ENCODE measurements at places on chromosomes 1 and 21. TPM values are rescaled to one million over a fixed set of nuclear protein-coding genes. Genes with fewer than 3 reads are reported as not detected.

- DNase-seq = no peak
Observed at GRCh38 chr1:19758227-19758830, 41.4 kb downstream of the TMCO4 start.

DNA sequence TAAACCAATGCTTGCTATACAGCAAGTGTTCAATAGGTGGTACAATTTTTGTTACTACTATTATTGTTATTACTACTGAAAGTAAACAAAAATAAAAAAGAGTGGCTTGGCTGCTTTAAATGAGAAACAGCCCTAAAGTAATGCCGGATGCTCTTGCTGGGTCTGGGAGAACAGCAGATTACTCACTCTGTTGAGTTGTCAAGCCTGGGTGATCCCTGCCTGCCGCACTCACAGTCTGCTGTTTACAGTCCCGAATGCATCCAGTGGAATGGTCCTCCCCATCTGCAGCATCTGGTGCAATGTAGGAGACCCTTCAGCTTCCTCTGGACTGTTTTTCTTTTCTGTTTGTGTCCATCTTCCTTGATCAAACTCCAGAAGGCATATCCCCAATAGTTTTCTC lies 102.7 kb upstream of the IVNS1ABP start:
- no peak for DNase-seq

The FAM72B gene
- total RNA-seq = 1.4 TPM

The TRMT1L gene
- 7.6 TPM for total RNA-seq

The IGFN1 gene
- total RNA-seq = not detected

The OR2L13 gene
- total RNA-seq = not detected

The RNU5D-1 gene
- total RNA-seq = not detected

GRCh38 chr21:42453986-42454570 lies 41.9 kb downstream of the RSPH1 start:
- DNase-seq = no peak

GRCh38 chr1:118290046-118290445 lies 105.0 kb upstream of the SPAG17 start:
- DNase-seq = no peak

- no peak for DNase-seq
Observed at GRCh38 chr1:74822851-74823401, 90.0 kb downstream of the TYW3 start.

The GPR37L1 gene
- total RNA-seq = not detected

DNA sequence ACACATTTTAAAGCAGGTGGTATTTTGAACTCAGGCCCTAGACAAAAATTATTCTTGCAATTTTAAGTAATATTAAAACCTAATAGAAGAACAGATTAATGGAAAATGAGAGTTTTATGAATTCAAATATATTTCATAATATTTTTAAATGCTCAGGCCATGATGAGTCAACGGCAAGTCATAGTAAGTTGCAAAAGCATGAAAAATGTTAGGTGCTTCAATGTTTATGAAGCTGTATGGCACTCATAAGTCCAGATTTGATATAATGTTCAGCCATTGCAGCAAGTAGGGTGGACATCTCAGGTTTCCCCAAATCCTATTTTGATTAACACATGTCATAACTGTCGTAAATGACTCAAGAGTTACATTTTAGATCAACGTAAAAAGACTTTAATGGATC lies 112.6 kb downstream of the GRIK1 start:
- DNase-seq = no peak

DNA sequence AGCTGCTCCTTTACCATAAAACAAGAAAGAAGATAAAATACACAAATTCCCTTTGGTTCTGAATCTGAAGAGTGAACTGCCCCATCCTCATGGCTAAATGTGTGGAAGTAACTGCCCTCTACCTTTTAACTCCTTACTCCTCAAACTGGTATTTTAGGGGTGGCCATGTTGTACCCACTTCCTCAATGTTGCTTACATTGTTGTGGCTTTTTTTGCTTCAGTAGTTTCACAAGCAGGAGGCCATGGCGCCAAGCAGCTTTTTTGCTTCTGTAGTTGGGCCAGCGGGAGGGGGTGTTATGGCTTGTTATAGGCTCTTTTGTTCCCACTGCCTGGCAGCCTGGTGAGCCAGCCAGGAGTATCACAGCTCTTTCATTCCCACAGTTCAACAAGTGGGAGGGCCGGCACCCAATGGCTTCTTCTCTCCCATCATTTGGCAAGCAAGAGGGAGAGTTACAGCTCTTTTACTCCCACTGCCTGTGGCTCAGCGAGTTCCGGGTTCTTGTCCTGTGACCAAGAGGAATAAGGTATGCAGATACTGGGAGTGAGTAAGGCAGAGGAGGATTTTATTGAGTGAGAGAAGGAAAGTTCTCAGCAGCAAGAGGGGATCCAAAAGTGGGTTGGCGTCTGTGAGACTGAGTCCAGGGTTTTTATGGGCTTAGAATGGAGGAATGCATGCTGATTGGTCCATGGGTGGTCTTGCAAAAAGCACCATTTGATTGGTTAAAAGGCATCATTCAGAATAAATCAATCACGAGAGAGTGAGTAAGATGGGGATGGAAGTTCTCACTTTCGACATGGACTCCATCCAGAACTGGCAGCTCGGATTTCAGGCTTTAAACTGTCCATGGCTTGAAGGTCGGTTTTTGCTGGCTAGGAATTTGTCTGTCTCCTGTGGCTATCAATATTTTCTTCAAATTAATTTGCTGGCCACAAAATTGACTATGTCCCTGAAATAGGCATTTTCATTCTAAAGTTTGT lies 429.6 kb downstream of the HLX start:
- DNase-seq = no peak

The MAP1LC3C gene
- 12.0 TPM for total RNA-seq

DNA sequence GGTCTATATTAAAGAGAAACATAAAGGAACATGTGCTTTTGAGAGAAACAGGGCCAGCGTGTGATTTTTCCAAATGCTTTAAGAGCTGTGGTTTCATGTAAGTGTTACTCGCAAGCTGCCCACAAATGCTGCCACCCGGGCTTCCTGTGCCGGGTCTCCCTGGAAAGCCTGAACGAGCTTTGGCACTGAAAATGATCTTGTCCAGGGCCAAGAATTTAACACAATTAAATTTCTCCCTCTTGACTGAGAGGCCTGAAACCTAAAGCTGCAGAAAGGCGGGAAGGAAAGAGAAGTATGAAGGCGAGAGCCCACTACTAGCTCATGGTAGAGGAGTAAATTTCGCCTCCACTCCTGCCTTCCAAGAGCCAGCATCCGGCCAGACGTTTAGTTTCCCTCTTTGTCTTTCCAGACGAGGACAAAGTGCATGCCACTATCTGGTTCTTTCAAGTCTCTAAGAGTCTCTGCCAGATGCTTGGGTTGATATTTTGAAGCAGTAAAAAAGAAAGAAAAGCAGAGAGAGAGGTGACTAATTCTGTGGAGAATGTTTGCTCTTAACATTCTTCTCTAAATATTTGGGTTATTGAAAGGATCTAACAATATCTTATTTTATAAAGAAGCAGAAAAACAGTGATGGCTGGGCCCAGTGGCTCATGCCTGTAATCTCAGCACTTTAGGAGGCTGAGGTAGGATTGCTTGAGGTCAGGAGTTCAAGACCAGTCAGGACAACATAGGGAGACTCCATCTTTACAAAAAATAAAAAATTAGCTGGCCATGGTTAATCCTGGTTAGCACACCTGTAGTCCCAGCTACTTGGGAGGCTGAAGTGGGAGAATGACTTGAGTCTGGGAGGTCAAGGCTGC lies 100.0 kb upstream of the HNRNPU start:
- DNase-seq = no peak

The PLA2G4A gene
- total RNA-seq = 11.5 TPM

The MFSD2A gene
- 169 TPM for total RNA-seq

The TMEM63A gene
- total RNA-seq = 162 TPM

GRCh38 chr1:202577381-202577780 lies 132.9 kb downstream of the SYT2 start:
- no peak for DNase-seq

DNA sequence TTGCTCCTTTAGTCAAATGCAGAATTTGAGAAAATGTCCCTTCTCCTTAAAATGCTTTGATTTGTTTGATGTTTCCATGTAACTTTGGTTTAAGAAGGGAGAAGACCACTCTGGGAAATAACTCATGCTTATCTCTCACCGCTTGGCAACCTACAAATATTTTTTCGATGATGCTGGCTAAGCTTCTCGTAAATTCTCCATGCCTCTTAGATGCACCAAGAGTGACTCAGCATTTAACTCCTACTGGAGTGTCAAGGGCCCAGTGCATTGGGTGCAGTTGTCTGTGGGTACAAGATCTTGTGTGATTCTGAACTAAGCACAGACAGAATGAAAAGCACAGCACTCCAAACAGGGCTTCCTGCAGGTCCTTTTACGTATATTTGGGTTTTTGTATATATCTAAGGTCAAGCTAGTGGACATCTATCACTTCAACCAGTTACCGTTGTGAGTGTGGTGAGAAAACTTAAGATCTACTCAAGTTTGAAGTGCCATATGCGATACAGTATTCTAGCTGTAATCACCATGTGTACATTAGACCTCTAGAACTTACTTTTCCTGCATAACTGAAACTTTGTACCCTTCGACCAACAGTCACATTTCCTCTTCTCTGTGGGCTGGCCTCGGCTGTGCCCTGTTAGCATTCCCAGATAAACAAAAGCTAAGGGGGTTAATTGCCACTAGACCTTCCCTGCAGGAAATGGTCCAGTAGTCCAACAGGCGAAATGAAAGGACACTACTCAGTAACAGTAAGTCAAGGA lies 55.8 kb downstream of the COL18A1 start:
- DNase-seq = no peak

GRCh38 chr1:155650231-155650757 lies 38.3 kb downstream of the YY1AP1 start:
- no peak for DNase-seq

The C1orf141 gene
- not detected for total RNA-seq

DNA sequence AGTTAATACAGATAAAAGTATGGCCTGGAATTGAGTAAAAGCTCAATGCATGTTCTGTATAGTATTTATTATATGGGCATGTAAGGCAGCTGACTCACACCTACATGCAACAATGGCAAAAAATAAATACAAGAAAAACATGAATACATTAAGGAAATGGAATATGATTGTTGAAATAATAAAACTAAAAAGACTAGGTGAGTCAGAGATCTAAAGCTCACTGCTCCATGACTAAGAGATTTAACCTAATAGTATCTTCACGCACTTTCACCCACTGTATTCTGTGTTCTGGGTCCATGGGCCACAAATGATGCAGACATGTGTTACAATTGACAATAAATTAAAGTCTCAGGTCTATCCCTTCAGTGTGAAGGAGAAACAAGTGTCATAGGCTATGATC lies 607.0 kb downstream of the AGBL4 start:
- no peak for DNase-seq

- DNase-seq = no peak
Observed at GRCh38 chr1:181479137-181479745, 4.1 kb upstream of the CACNA1E start.

The CLCA4 gene
- total RNA-seq = 2.3 TPM

The SLC16A4 gene
- 2.0 TPM for total RNA-seq

The TSPEAR gene
- 0.59 TPM for total RNA-seq

GRCh38 chr21:29149808-29150425 lies 19.5 kb downstream of the MAP3K7CL start:
- no peak for DNase-seq

All from suprapubic skin (tissue), 4 donors.